Right atrium auricular region (tissue), 2 donors: ENCODE measurements at places on chromosomes 2 and 18. TPM values are rescaled to one million over a fixed set of nuclear protein-coding genes. Genes with fewer than 3 reads are reported as not detected.

DNA sequence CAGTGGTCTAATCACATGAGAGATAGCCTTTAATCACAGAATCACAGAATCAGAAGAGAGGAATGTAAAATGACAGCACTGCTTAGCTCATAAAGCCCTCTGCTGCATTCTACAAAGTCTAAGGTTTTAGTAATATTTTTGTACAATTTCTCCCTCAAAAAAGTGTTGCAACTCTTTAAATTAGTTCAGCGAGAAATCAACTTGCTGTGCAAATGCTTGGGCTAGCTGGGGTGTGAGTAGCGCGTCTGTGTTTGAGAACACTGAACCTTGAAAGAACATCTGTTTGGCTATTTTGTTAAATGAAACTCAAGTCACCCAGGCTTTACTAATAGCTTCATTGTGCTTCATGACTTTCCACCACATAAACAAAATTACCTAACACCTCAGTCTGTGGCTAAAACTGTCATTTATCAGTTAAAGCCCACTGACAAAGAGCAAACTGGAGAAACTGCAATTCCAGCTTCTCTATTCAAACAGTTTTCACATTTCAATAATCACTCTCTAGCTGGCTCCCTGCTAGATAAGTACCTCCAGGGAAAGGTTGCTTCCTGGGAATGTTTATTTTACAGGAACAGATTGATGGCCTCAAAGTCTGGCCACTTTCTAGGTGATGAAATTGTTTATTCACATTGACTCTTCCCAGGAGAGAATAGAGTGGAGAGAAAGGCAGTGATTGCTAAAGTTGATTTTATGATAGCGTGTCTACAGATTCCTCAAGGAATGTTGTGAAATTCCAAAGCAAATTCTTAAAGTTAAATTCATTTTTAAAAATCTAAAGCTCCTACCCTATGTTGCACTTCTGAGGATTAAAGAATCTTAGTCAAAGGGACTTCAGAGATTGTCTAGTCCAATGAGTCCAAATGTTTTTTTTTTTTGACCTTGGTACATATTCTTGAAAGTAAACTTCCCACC is 36.0 kb upstream of the STAT1 start:
- DNase-seq = no peak

Gene UGT1A7
- not detected for total RNA-seq

Gene MTLN
- 261 TPM for total RNA-seq

DNA sequence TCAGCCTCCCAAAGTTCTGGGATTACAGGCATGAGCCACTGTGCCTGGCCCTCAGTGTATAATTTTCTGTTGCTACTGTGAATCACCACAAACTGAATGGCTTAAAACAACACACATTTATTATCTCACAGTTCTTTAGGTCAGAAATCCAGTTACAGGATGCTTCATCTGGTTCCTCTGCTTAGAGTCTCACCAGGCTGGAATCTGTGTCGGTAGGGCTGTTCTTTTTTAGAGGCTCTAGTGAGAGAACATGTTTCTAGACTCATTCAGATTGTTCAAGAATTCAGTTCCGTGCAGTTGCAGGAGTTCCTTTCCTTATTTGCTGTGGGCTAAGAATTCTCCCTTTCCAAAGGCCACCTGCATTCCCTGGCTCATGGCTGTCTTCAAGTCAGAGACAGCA is 22.2 kb downstream of the CCDC121 start:
- DNase-seq = no peak

DNA sequence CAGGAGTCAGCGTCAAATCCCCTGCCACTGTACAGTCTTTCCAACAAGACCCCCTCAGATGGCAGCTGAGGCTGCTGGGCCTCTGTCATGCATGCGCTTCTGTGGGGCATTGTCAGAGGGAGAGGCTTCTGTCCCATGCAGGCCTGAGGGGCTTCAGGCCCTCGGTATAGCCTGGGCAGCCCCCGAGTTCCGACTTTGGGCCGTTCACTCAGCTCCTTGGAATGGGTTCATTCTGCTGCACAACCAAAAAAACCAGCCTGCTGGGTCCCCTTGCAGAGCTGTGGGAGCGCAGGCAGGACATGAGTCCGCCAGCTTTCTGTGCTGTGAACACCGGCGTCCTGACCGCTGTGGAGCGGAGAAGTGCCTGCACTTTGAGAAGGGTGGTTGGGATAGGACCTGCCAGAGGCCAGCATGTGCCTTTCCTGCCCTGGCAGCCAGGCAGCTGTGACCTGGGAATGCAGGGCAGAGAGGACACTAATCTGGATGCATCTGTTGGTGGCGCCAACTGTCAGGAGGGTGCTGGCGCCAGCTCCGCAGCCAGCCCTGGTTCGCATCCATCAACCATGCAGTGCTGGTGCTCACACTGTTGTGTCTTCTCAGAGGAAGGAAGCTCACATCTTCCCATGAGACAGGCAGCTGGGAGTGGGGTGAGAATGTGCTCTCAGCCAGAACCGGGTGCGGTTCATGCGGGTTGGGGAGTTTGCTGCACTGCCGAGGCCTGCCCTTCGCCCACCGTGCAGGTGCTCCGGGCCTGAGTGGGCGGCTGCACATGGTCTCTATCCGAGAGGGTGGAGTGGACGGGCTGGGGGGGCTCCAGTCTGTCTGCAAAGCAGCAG is 14.3 kb downstream of the ARHGEF4 start:
- DNase-seq = no peak

GRCh38 chr2:96760036-96760985 is at the start of gene CNNM4:
Gene CNNM4, plus strand, starts transcription at chr2:96760902. Its CDS starts 98 bp downstream, at chr2:96761000.
- DNase-seq = peak; percentile 94

- no peak for DNase-seq
Observed at GRCh38 chr2:192560326-192560725, 365.6 kb upstream of the TMEFF2 start.

DNA sequence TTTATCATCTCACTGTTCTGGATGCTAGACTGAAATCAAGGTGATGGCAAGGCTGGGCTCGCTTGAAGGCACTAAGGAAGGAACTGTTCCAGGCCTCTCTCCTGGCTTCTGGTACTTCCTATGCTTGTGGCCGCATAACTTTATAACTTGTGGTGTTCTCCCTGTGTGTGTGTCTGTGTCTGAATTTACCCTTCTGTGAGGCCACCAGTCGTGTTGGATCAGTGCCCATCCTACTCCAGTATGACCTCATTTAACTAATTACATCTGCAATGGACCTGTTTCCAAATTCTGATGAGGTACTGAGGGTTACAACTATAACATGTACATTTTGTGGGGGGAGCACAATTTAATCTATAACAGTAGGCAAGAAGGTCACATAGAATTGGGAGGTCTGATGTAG is 41.6 kb downstream of the LYPD6B start:
- no peak for DNase-seq
